ENCODE measurements at places on chromosomes 16 and 17. TPM values are rescaled to one million over a fixed set of nuclear protein-coding genes. Genes with fewer than 3 reads are reported as not detected.

Gene RAP1GAP2
- 16.6 TPM for total RNA-seq

Gene TERB1
- 1.7 TPM for total RNA-seq

Gene EPOP
- total RNA-seq: 3.1 TPM

Gene SOST
- 0.96 TPM for total RNA-seq

Gene ESRP2
- total RNA-seq: 1.9 TPM

Gene CFAP119
- total RNA-seq: not detected

Gene HS3ST3A1
- total RNA-seq: 4.1 TPM

Gene EXOC3L1
- total RNA-seq: 0.24 TPM

Gene SPIRE2
- 2.2 TPM for total RNA-seq

Gene HP
- total RNA-seq: 6.5 TPM

Gene NDUFB10
- 111 TPM for total RNA-seq

Gene NXPH3
- total RNA-seq: 3.4 TPM
